ENCODE measurements at places on chromosomes 1 and 21. TPM values are rescaled to one million over a fixed set of nuclear protein-coding genes. Genes with fewer than 3 reads are reported as not detected.

BRINP3 gene
- total RNA-seq = not detected

NAXE gene
- total RNA-seq = 67.9 TPM

MANEAL gene
- total RNA-seq = not detected

OR2L13 gene
- total RNA-seq = not detected

- H3K27ac ChIP-seq = no peak overlapping the region
- H3K4me3 ChIP-seq = no peak overlapping the region
- H3K4me1 ChIP-seq = no peaks in the 10 kb centered on the region
- no peaks in the 10 kb centered on the region for H3K36me3 ChIP-seq
- H3K27me3 ChIP-seq = no peaks in the 10 kb centered on the region
- DNase-seq = no peak
These were observed 46.4 kb downstream of the RGS21 start for GRCh38 chr1:192363177-192363576.

DNA sequence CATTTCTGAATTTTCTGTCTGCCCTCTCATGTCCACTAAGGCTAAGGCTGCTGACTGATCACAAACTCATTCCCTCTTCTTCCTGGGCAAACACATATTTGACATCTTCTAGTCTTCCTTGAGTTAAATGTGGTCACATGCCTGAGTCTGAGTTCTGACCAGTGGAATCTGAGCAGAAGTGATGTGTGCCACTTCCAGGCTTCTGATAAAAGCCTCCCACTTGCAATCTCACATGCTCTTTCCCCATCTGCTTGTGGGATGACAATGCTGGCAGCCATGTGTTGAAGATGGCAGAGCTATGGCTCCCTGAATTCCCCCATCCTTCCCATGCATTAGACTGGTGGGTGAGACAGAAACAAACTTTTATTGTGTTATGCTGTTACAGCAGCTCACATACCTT, 149.9 kb upstream of the ZNF648 start:
- no peak overlapping the region for H3K27ac ChIP-seq
- DNase-seq = no peak
- no peaks in the 10 kb centered on the region for H3K4me1 ChIP-seq
- H3K36me3 ChIP-seq = no peaks in the 10 kb centered on the region
